Lung (tissue), 17 donors: ENCODE measurements at places on chromosomes 3 and 15. TPM values are rescaled to one million over a fixed set of nuclear protein-coding genes. Genes with fewer than 3 reads are reported as not detected.
A peak's percentile ranks its signal among the peaks of the same experiment; 100 is the strongest.

The FBXL22 gene
- polyA plus RNA-seq, result 0.91 TPM

DNA sequence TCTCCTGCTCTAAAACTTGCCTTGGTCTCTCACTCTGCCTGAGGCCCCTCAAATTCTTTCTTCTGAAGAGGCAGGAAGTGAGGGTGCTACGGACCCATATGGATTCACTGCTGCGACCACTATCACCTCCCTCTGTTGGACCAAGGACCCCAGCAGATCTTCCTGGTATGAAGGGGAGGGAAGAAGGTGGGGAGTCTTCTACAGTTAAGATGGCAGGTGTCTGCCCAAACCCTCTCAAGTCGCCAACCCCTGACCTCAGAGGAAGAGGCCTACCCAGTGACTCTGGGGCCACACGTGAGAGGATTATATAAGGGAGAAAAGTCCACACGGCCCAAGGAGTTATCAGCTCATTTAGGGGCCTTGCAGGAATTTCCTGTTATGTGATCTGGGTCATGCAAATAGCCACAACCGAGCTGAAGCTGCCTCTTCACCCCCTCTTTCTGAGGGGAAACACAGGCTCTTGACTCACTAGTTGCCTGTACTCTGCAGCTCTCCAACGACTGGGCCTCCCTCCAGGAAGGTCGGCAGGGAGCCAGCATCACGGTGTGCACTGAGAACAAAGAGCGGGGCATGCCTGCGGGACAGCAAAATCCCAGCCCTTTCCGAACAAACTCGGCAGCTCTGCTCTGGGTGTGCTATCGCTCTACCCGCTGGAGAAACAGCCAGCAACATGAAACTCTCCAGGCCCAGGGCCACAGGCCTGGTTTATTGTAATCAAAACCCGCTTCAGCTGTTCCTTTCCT, 116.0 kb downstream of the XXYLT1 start:
- DNase-seq, result peak; percentile 91
- H3K27me3 ChIP-seq, result no peaks in the 10 kb centered on the region
- peaks cover 41% of the 10 kb centered on the region for H3K4me1 ChIP-seq

The FETUB gene
- not detected for polyA plus RNA-seq

- DNase-seq, result peak; percentile 77
- H3K4me1 ChIP-seq, result no peaks in the 10 kb centered on the region
- no peaks in the 10 kb centered on the region for H3K36me3 ChIP-seq
- H3K27ac ChIP-seq, result no peak overlapping the region
- H3K4me3 ChIP-seq, result no peak overlapping the region
These were observed 71.8 kb downstream of the SYNPR start for GRCh38 chr3:63349583-63350573.

DNA sequence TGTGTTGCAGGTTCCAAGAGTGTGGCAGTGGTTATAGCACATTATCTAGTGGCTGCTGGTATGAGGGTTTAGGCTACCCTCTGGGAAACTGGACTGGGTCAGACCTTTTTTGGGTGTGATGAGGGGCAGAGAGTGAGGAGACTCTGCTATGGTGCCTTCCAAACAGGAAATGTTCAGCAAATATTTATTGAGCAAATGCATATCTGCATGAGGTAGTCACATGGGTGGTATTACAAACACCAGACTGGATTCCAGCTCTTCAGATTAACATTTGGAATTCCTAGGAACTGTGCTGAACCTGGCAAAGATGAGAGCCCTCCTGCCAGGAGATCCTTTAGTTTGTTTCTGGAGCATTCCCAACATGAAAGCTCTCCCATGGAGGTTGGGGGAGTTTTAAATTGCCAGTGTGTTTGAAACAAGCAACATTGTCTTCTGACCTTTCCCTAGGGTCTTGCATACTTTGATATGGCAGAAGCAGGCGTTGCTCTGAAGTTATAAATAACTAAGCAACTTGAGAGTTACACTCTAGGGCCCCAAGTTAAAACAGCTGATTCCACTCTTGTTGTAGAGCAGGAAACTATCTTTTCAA, 341.2 kb upstream of the C2CD4B start:
- no peaks in the 10 kb centered on the region for H3K36me3 ChIP-seq
- peak; percentile 56 for DNase-seq
- peak overlapping the region; percentile 76 for H3K27ac ChIP-seq
- H3K27me3 ChIP-seq, result no peaks in the 10 kb centered on the region
- no peak overlapping the region for H3K4me3 ChIP-seq
- peaks cover 10% of the 10 kb centered on the region for H3K4me1 ChIP-seq

GRCh38 chr15:93036951-93037819, 51.8 kb downstream of the RGMA start:
- no peak overlapping the region for H3K4me3 ChIP-seq
- H3K4me1 ChIP-seq, result peaks cover 4% of the 10 kb centered on the region
- DNase-seq, result peak; percentile 60
- no peak overlapping the region for H3K27ac ChIP-seq
- H3K36me3 ChIP-seq, result no peaks in the 10 kb centered on the region
- H3K27me3 ChIP-seq, result no peaks in the 10 kb centered on the region

DNA sequence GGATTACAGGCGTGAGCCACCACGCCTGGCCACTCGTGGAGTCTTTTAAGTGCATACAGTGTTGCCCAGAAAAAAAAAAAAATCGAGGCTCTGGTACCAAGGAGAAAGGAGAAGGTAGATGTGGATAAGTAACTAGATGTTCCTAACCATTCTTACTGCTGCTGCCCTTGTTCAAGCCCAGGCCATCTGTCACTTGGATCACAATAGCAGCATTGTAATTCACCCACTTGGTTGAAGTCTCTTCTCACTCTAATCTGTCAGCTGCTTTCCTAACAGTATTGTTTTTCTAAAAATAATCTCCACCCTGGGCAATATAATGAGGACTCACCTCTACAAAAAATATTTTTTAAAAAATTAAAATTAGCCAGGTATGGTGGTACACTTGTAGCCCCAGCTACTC, 58.0 kb upstream of the CRTC3 start:
- peaks cover 49% of the 10 kb centered on the region for H3K36me3 ChIP-seq
- no peak overlapping the region for H3K4me3 ChIP-seq
- H3K4me1 ChIP-seq, result no peaks in the 10 kb centered on the region
- DNase-seq, result no peak
- no peaks in the 10 kb centered on the region for H3K27me3 ChIP-seq
- H3K27ac ChIP-seq, result no peak overlapping the region

GRCh38 chr15:85693277-85693676, 101.4 kb downstream of the KLHL25 start:
- DNase-seq, result no peak
- H3K27me3 ChIP-seq, result no peaks in the 10 kb centered on the region
- peaks cover 11% of the 10 kb centered on the region for H3K4me1 ChIP-seq
- H3K4me3 ChIP-seq, result no peak overlapping the region
- H3K36me3 ChIP-seq, result peaks cover 22% of the 10 kb centered on the region

DNA sequence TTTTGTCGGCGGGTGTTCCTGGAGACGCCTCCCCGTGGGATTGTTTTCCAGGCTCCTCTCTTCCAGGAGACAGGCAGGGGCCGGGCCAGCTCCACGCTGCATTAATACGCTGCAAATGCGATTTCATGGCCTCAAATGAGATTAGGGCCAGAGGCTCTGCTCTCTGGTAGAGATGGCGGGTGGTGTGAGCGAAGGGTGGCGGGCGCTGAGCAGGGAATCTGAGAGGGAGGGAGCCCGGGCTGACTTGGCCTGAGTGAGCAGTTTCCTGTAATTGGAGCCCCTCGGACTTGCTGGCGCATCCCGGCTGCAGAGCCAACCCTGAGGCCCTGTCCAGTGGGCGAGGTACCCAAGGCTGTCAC, 7.4 kb upstream of the CCDC33 start:
- no peaks in the 10 kb centered on the region for H3K36me3 ChIP-seq
- peak; percentile 78 for DNase-seq
- no peaks in the 10 kb centered on the region for H3K27me3 ChIP-seq
- peaks cover 20% of the 10 kb centered on the region for H3K4me1 ChIP-seq
- no peak overlapping the region for H3K4me3 ChIP-seq

- H3K4me1 ChIP-seq, result no peaks in the 10 kb centered on the region
- no peaks in the 10 kb centered on the region for H3K36me3 ChIP-seq
- no peak overlapping the region for H3K27ac ChIP-seq
- DNase-seq, result no peak
These were observed 127.1 kb upstream of the RBMS3 start for GRCh38 chr3:29153811-29154210.

GRCh38 chr3:126064627-126065258, 19.2 kb downstream of the SLC41A3 start:
- no peak overlapping the region for H3K27ac ChIP-seq
- peaks cover 2% of the 10 kb centered on the region for H3K4me1 ChIP-seq
- H3K36me3 ChIP-seq, result peaks cover 3% of the 10 kb centered on the region
- DNase-seq, result peak; percentile 72
- no peaks in the 10 kb centered on the region for H3K27me3 ChIP-seq

DNA sequence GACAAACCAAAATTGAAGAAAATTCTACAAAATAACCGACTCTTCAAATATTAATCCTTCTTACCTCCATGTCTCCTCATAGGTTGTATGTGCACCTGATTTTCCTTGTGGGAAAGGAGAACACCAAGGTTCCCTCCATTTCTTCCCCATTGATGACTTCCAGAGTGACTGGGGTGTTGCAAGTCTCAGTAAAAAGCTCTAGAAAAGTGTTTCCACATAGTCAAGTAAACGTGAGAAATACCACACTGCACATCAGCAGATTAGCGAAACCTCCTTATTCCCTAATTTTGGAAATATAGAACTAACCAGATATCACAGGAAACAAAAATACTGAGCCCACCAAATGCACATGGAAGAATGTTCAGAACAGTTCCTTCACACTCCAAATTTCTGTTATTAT, 4.9 kb upstream of the RPN1 start:
- no peaks in the 10 kb centered on the region for H3K36me3 ChIP-seq
- no peak overlapping the region for H3K27ac ChIP-seq
- no peaks in the 10 kb centered on the region for H3K4me1 ChIP-seq
- no peak overlapping the region for H3K4me3 ChIP-seq
- no peaks in the 10 kb centered on the region for H3K27me3 ChIP-seq

The FNDC3B gene
- 50.0 TPM for polyA plus RNA-seq

DNA sequence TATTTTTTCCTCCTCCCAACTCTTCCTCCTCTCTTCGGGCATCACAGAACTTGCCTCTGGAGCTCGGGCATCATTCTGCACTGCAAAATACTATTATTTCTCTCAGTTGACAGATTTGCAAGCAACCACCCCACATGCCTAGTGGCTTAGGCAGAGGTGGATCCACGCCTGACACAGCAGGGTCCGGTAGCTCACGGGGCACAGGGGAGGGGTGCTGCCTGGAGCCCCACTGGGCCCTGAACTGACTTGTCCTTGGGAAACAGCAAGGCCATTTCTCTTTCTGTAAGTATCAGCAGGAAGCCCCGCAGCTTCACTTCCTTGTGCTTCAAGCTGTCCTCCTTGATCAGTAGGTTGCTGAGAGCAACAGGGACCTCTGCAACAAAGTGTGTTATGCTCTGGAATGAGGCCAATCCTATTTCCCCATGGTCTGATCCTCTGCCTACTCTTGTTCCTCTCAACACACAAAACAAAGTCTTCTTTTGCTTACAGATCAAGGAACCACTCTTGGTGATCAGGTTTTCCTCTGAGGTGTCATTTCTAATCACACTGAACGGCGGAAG, 69.1 kb downstream of the FAM174B start:
- DNase-seq, result no peak
- H3K4me3 ChIP-seq, result no peak overlapping the region

The ACAD9 gene
- 24.9 TPM for polyA plus RNA-seq

GRCh38 chr3:99365396-99365795, 273.0 kb upstream of the COL8A1 start:
- no peaks in the 10 kb centered on the region for H3K4me1 ChIP-seq
- H3K36me3 ChIP-seq, result no peaks in the 10 kb centered on the region
- DNase-seq, result no peak

The GALNT15 gene
- 6.8 TPM for polyA plus RNA-seq
